Esophagus muscularis mucosa (tissue), 4 donors: ENCODE measurements at places on chromosomes 7 and 10. TPM values are rescaled to one million over a fixed set of nuclear protein-coding genes. Genes with fewer than 3 reads are reported as not detected.

Gene C7orf33
- not detected for total RNA-seq

DNA sequence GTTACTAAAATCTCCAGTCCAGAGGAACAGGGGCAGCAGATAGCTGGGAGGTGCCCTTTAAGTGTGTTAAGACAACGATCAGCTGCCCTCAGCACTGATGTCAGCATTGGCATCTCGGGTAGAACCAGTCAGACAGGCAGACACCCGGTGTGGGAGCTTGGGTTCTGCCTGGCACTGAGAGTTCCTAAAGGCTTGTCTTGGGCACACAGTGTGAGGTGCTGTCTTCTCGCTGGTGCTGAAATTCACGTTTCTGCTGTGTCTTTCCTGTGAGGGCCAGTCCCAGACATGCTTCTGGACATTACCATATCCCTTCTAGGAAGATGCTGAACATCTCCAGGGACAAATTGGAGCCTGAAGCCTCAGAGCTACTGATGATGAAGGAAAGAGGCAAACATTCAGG is 156.2 kb downstream of the DNAJB6 start:
- no peak for DNase-seq

- no peak for DNase-seq
These were observed 427.9 kb upstream of the CELF2 start for GRCh38 chr10:10589540-10590303.

Gene FAM237B
- not detected for total RNA-seq

- DNase-seq: peak; percentile 86
These were observed 55.9 kb downstream of the FAM204A start for GRCh38 chr10:118286051-118286838.

DNA sequence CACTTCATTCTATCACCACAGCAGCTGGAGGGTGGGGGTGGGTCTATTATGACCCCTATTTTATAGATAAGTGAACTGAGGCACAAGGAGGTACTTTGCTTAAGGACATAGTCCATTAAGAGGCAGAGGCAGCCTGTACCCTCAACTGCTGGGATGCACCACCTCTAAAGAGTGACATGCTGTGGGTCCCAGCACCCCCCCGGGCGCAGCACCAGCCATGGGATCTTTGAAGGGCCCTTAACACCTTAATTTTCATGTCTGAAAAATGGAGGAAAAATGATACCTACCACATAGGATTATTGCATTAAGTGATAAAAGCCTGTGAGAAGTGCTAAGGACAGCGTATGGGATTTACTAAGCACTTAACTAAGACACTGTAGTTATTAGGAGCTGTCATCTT is 15.4 kb downstream of the ADCYAP1R1 start:
- DNase-seq: no peak

Gene TWIST1
- 15.9 TPM for total RNA-seq

Gene IDI2
- not detected for total RNA-seq
